ENCODE measurements at places on chromosomes 12 and 14.
A peak's percentile ranks its signal among the peaks of the same experiment; 100 is the strongest.

GRCh38 chr12:63869656-63870055 lies 25.2 kb downstream of the SRGAP1 start:
- DNase-seq, result peak; percentile 41

- no peak for DNase-seq
Measured at GRCh38 chr12:58980768-58981167, 60.5 kb upstream of the LRIG3 start.

GRCh38 chr14:51474854-51475253 lies 176.9 kb upstream of the FRMD6 start:
- DNase-seq, result no peak

- no peak for DNase-seq
Measured at GRCh38 chr14:95811813-95812212, 64.8 kb upstream of the TUNAR start.

DNA sequence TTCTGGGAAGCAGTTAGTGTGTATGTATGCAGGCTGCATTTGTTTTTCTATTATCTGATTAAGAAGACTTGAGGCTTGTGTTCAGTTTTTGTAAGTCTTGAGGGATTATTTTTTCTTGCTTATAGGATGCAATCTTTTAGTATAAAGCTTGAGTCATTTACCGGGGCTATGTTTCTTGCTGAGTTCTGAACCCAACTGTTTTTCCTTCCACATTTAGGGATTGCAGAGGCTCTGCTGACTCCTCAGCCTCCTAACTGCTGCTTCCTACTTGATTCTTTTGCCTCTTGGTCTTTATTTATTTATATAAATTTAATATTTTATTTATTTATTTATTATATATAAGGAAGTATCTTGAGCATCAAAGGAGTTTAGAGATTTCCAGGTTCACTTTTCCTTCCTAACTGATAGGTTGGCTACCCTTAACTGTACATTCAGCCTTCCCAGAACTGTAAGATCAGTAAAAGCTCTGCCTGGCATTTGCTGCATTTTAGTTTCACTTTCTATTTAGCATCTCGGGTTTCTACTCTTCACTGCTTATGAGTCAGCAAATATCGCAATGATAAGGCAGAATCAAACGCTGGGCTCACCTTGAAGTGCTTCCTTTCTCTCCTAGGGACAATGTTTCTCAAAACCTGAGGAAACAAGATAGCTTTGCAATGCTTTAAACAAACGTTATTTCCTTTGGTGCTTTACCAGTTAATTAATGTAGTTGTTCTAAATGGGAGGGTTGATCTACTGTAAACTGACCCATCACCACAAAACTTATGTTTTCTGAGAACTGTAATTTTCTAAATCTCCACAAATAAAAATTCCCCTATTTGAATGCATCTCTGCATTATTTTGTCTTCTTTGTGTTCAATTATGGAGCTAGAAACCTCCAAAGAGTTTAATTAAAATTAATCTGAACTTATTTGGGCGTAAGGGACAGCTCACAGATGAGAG lies 1183.7 kb upstream of the TMEM132C start:
- DNase-seq, result peak; percentile 78

- DNase-seq, result no peak
Measured at GRCh38 chr14:90632871-90633270, 183.4 kb downstream of the TTC7B start.

- DNase-seq, result no peak
Measured at GRCh38 chr14:60971271-60971670, 9.6 kb downstream of the TRMT5 start.

GRCh38 chr14:73700325-73700724 lies 13.9 kb downstream of the PNMA1 start:
- DNase-seq, result no peak

GRCh38 chr12:26994109-26994508 lies 20.1 kb downstream of the TM7SF3 start:
- DNase-seq, result no peak

- DNase-seq, result no peak
Measured at GRCh38 chr14:97978341-97978740, 1181.2 kb downstream of the VRK1 start.

- no peak for DNase-seq
Measured at GRCh38 chr12:92452763-92453162, 250.0 kb upstream of the PLEKHG7 start.

- DNase-seq, result no peak
Measured at GRCh38 chr14:23452237-23452636, 16.8 kb upstream of the MYH7 start.

DNA sequence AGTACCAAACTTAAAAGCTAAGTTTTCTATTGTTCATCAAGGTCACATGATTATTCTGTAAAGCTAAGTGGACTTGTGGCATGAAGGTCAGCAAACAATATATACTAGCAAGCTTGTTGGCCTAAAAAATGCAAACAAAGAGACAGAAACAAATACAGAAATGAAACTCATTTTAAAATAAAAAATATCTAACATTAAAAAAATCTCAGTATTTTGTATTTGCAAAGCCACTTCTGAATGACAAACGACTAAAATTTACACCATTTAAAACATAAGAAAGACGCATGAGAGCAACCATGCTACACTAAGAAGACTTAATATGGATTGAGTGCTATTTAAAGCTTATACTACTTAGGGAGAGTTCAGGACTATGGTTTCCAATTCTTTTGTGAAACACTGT lies 72.8 kb upstream of the BBS10 start:
- DNase-seq, result no peak

GRCh38 chr12:145369-145960 lies 68.5 kb downstream of the SLC6A12 start:
- no peak for DNase-seq

GRCh38 chr14:50736932-50737419 lies 68.9 kb upstream of the SAV1 start:
- DNase-seq, result no peak

- no peak for DNase-seq
Measured at GRCh38 chr12:107329569-107330324, 236.4 kb upstream of the CRY1 start.

GRCh38 chr14:95197551-95197950 lies 40.2 kb upstream of the DICER1 start:
- DNase-seq, result no peak

DNA sequence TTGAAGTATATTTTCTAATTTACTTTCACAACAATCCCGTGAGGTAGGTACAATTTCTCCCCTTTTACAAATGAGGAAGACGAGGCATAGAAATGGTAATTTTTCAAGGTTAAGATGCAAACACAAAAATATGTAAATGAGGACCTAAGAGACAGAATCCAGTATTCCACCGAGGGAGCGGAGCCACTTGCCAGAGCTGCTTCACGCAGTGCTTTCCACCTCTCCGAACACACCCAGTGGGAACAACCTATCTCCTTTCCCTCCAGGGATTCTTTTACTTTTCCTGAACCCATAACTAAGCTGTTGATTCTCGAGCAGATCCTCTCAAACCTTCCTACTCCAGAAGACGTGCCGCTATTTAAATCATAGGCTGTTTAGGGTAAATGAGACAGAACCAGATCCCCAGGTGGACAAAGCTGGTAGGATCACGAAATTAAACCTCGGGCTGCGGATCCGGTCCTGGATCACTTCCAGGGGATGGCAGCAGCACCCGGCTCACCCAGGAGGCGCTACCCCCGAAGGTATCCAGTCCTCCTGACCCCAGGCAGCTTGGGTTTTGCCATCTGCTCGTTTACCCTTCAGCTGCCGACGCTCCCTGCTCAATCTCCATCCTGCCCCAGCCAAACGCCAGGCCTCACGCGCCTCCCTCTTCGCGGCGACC lies 1.5 kb downstream of the DDHD1 start:
- peak; percentile 64 for DNase-seq

- peak; percentile 90 for DNase-seq
Measured at GRCh38 chr14:58082491-58083098, 69.4 kb downstream of the ARMH4 start.

GRCh38 chr14:100135073-100135472 lies 24.4 kb downstream of the DEGS2 start:
- DNase-seq, result no peak

- DNase-seq, result no peak
Measured at GRCh38 chr12:122659579-122659978, 43.6 kb downstream of the HCAR2 start.

- no peak for DNase-seq
Measured at GRCh38 chr12:123337070-123337469, 27.6 kb downstream of the SBNO1 start.

DNA sequence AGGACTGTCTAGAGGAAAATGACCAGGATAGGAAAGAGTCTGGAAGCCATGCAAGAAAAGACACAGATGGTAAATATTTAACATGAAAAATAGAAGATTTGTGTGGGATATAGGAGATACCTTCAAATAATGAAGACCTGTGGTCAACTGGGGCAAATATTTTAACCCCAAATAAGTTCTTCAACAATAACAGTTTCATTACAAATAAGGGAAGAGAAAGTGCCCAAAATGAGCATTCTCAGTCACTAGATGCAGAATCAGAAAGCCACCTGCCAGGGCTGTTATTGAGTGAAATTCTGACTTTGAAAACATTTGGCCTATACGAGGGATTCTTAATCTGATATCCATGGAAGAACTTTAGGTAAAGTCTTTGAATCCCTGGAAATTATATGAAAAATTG lies 231.2 kb upstream of the PLEKHG7 start:
- no peak for DNase-seq

DNA sequence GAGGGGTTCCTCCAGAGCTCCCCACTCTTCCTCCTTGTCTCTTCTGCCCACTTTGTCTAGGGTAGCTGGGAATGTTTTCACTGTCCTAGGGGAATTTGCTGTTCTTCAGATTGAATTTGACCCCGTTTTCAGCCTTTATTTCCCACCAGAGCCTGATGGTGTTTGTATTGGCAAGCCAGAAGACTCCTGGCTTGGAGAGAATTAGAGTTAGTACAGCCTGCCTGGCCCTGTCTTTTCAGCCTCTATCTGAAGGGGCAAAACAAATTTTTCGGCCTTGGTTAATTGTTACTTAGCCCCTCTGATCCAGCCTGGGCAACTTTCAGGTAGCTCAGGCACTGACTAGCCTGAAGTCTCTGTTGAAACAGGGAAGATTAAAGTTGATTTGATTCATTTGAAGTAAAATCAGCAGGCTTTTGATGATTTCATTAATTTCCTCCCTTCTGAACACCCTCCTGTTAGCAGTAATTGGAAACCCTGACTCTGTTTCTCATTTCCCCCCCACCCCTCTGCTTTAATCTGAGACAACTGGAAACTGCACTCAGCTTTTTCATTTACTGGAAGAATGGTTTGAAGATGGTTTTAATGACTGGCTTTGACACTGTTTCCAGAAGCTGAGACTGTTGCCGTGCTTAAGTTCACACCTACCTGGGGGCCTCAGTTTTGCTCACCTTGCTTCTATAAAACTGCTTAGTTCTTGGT lies 63.3 kb downstream of the SUSD6 start:
- no peak for DNase-seq

GRCh38 chr12:89432396-89432795 lies 80.1 kb upstream of the DUSP6 start:
- DNase-seq, result no peak

- peak; percentile 29 for DNase-seq
Measured at GRCh38 chr12:6535960-6536847, 1.9 kb downstream of the GAPDH start.

GRCh38 chr14:79915406-79915805 lies 295.9 kb downstream of the DIO2 start:
- no peak for DNase-seq

DNA sequence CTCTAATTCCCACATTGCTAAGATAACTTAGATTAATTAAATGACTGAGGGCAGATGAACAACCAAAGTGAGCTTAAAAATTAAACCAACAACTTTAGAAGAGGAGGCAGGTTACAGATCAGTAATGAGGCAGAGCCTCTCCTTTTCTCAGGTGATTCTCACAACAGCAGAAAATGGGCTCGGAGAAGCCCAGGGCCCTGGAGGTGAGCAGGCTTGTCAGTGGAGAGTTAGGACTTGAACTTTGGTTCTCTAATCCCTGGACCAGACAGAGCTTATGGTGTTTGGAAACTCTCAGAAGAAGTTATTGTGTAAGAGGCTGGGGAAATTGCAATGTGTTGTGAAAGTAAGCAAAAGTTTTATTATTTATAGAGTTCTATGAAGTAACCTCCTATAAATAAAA lies 2.8 kb downstream of the TRHDE start:
- DNase-seq, result peak; percentile 52

- peak; percentile 81 for DNase-seq
Measured at GRCh38 chr12:6551496-6552139, 4.2 kb downstream of the IFFO1 start.

- DNase-seq, result no peak
Measured at GRCh38 chr12:21294176-21294575, 40.5 kb downstream of the SLCO1A2 start.

DNA sequence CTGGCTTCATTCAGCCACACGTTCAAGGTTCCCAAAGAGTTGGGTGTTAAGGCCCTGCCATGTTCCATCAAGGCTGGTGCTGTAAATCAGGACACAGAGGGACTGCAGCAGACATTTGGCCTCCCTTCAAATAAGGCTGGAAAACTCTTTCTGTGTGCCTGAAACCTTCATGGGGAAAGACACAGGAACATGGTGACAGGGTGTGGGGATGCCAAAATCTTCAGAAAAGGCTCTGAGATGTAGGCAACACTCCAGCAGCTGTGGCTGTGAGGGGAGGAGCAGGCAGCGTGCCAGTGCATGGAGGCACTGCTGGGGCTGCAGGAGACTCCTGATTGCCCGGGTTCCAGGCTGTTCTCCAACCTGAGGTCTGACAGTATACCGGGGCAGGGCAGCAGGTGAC lies 15.0 kb downstream of the POMT2 start:
- no peak for DNase-seq

DNA sequence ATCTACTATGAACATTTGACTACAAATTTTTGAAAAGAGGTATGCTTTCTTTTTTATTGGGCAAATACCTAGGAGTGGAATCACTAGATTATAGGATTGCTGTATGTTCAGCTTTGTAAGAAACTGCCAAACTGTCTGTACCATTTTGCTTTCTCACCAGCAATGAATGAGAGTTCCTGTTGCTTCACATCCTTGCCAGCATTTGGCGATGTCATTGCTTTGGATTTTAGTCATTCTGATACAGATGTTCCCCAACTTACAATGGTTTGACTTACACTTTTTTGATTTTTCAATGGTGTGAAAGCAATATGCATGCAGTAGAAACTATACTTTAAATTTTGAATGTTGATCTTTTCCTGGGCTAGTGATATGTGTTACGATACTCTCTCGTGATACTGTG lies 328.7 kb downstream of the RAD51B start:
- peak; percentile 75 for DNase-seq

DNA sequence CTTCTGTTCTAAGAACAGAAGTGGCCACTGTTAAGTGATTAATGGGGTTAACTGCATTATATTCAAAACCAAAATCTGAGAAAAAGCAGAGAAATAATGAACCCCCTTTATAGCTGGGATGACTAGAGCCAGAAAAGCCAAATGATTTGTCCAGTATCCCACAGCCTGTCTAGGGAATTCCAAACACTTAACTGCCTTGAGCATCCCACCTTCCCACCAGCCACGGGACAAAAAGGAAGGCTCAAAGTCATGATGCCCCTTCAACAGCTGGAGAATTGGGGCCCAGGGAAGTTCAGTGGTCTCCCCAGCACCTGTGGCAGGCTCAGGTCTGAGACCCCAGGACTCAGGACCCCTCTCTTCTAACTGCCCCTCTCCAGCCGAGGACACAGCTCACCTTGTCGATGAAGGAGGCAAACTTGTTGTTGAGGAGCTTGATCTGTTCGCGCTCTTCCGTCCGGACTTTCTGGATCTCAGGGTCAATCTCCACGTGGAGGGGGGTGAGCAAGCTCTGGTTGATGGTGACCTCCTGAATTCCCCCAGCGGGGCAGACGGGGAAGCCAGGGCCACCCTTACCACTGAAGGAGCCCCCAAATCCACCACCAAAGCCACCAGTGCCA lies 605 bp downstream of the KRT4 start:
- DNase-seq, result no peak
